ENCODE measurements at places on chromosomes 3 and 15. TPM values are rescaled to one million over a fixed set of nuclear protein-coding genes. Genes with fewer than 3 reads are reported as not detected.

GRCh38 chr15:65832549-65833364, 36.5 kb upstream of the RAB11A start:
- no peaks in the 10 kb centered on the region for H3K27me3 ChIP-seq
- peaks cover 45% of the 10 kb centered on the region for H3K4me1 ChIP-seq
- peak overlapping the region; percentile 81 for H3K27ac ChIP-seq
- DNase-seq = peak; percentile 73

- H3K4me1 ChIP-seq = no peaks in the 10 kb centered on the region
- H3K27ac ChIP-seq = no peak overlapping the region
- no peak for DNase-seq
Observed at GRCh38 chr3:24259901-24260512, 234.6 kb downstream of the THRB start.

DNA sequence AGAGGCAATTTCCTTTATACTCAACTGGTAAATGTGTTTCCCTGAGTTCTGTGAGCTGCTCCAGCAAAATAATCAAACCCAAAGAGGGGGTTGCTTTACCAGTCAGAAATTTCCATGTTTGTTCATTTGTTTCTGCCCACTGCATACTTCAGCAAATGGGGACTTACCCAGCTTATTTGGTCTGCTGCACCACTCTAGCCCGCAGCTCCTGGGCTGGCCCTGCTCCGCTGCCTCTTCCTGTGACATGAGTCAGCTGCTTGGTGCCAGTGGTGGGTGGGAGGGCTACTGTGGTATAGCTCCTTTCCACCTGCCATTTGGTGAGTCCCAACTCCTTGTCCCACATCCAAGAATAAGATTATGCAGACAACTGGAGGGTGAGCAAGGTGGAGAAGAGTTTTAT, 644.2 kb downstream of the MCTP2 start:
- no peak for DNase-seq
- no peaks in the 10 kb centered on the region for H3K36me3 ChIP-seq
- H3K27me3 ChIP-seq = peaks cover 4% of the 10 kb centered on the region
- H3K4me3 ChIP-seq = no peak overlapping the region
- no peaks in the 10 kb centered on the region for H3K4me1 ChIP-seq

DNA sequence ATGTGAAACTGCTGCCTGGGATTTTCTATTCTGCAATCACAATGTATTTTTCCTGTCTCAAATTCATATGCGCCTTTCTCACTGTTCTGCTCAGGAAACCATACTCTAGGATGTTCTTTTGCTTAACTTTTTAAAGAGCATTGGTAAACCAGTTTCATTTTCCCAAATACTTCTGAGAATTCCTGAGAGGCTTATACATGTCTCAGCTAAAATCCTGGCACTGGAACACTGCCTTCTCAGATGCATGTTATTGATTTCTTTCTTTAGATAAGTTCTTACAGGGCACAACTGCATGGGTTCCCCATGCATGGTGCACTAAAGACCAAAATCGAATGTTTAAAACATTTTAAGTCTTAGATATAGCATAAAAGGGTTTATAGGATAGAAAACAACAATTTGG, 178.3 kb upstream of the PLSCR5 start:
- H3K27me3 ChIP-seq = no peaks in the 10 kb centered on the region
- H3K4me3 ChIP-seq = no peak overlapping the region

DNA sequence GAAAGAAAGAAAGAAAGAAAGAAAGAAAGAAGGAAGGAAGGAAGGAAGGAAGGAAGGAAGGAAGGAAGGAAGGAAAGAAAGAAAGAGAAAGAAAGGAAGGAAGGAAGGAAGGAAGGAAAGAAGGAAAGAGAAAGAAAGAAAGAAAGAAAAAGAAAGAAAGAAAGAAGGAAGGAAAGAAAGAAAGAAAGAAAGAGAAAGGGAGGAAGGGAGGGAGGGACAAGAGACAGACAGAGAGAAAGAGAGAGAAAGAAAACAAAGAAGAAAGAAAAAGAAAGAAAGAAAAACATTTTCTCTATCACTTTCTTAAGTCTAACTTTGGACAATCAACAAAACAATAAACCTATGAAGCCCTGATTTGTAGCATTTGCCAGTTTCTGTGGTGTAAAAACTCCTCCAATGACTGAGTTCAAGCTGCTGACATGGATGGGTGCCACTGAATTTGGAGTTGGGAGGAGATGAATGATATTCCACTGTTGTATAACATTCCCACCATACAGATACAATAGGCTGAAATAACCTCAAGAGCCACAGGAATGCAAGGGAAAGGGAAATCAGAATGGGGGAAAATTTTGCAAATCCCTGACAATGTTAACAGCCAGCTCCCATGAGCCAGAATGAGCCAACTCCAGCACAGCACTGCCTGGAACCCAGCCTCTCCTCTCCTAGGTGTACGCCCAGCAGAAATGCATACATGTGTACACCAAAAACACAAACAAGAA, 15.0 kb upstream of the RTP3 start:
- H3K27ac ChIP-seq = no peak overlapping the region
- no peak for DNase-seq
- no peak overlapping the region for H3K4me3 ChIP-seq
- H3K4me1 ChIP-seq = no peaks in the 10 kb centered on the region

DNA sequence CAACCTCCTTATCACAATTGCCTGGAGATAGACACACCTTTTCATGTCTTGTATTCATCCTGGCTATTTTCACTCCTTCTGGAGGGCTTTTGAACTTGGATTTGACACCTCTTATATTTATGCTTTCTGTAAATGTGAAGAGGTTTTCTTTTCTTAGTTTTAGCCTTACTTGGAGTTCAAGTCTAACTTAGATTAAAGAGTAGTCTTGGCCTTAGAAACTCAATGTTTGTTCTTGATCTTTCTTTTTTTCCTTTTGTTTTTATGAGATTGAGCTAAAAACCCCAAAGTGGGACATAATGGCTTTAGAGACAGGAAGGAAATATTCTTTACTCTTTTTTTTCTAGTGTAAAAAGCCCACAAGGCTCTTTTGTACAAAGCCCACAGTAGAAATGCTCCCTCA, 1054.9 kb downstream of the ROBO1 start:
- no peak for DNase-seq
- H3K36me3 ChIP-seq = no peaks in the 10 kb centered on the region
- H3K4me1 ChIP-seq = no peaks in the 10 kb centered on the region
- H3K27ac ChIP-seq = no peak overlapping the region
- H3K4me3 ChIP-seq = no peak overlapping the region

GRCh38 chr3:38164643-38164951, 740 bp upstream of the OXSR1 start:
- H3K36me3 ChIP-seq = peaks cover 7% of the 10 kb centered on the region
- no peaks in the 10 kb centered on the region for H3K27me3 ChIP-seq
- peaks cover 39% of the 10 kb centered on the region for H3K4me1 ChIP-seq
- H3K4me3 ChIP-seq = peak overlapping the region; percentile 93
- no peak for DNase-seq

GRCh38 chr3:178100908-178101307, 435.3 kb upstream of the KCNMB2 start:
- DNase-seq = no peak
- H3K36me3 ChIP-seq = no peaks in the 10 kb centered on the region
- no peak overlapping the region for H3K4me3 ChIP-seq
- no peak overlapping the region for H3K27ac ChIP-seq

- H3K27ac ChIP-seq = no peak overlapping the region
- DNase-seq = no peak
- H3K27me3 ChIP-seq = peaks cover 85% of the 10 kb centered on the region
- peak overlapping the region; percentile 49 for H3K4me3 ChIP-seq
- peaks cover 22% of the 10 kb centered on the region for H3K4me1 ChIP-seq
Observed at GRCh38 chr3:181727341-181728032, 15.8 kb downstream of the SOX2 start.

GRCh38 chr3:141578202-141578973, 91.6 kb downstream of the RASA2 start:
- H3K27me3 ChIP-seq = no peaks in the 10 kb centered on the region
- H3K36me3 ChIP-seq = peaks cover 5% of the 10 kb centered on the region
- no peak for DNase-seq
- no peak overlapping the region for H3K4me3 ChIP-seq

- no peaks in the 10 kb centered on the region for H3K4me1 ChIP-seq
- no peak overlapping the region for H3K27ac ChIP-seq
- no peak overlapping the region for H3K4me3 ChIP-seq
- no peaks in the 10 kb centered on the region for H3K27me3 ChIP-seq
Observed at GRCh38 chr3:31086698-31087097, 192.2 kb upstream of the GADL1 start.

GRCh38 chr3:134567605-134568004, 81.7 kb downstream of the CEP63 start:
- H3K27ac ChIP-seq = no peak overlapping the region
- H3K4me3 ChIP-seq = no peak overlapping the region
- H3K27me3 ChIP-seq = no peaks in the 10 kb centered on the region
- H3K4me1 ChIP-seq = no peaks in the 10 kb centered on the region
- DNase-seq = no peak

GRCh38 chr3:76349715-76350480, 564.5 kb upstream of the ZNF717 start:
- DNase-seq = no peak
- H3K4me3 ChIP-seq = no peak overlapping the region
- H3K27ac ChIP-seq = no peak overlapping the region
- H3K27me3 ChIP-seq = no peaks in the 10 kb centered on the region
- H3K36me3 ChIP-seq = no peaks in the 10 kb centered on the region

GRCh38 chr15:68177742-68178141, 27.4 kb downstream of the CALML4 start:
- no peaks in the 10 kb centered on the region for H3K27me3 ChIP-seq
- no peak for DNase-seq
- H3K27ac ChIP-seq = no peak overlapping the region
- no peak overlapping the region for H3K4me3 ChIP-seq
- peaks cover 4% of the 10 kb centered on the region for H3K4me1 ChIP-seq
- H3K36me3 ChIP-seq = peaks cover 16% of the 10 kb centered on the region

- H3K27ac ChIP-seq = no peak overlapping the region
- H3K4me3 ChIP-seq = no peak overlapping the region
- peaks cover 3% of the 10 kb centered on the region for H3K27me3 ChIP-seq
- peak; percentile 5 for DNase-seq
Observed at GRCh38 chr3:179969525-179969924, 67.2 kb downstream of the PEX5L start.

GRCh38 chr15:91694831-91695210, 158.7 kb upstream of the SLCO3A1 start:
- H3K27me3 ChIP-seq = no peaks in the 10 kb centered on the region
- no peak overlapping the region for H3K27ac ChIP-seq
- no peaks in the 10 kb centered on the region for H3K4me1 ChIP-seq
- no peaks in the 10 kb centered on the region for H3K36me3 ChIP-seq
- no peak for DNase-seq
- no peak overlapping the region for H3K4me3 ChIP-seq

DNA sequence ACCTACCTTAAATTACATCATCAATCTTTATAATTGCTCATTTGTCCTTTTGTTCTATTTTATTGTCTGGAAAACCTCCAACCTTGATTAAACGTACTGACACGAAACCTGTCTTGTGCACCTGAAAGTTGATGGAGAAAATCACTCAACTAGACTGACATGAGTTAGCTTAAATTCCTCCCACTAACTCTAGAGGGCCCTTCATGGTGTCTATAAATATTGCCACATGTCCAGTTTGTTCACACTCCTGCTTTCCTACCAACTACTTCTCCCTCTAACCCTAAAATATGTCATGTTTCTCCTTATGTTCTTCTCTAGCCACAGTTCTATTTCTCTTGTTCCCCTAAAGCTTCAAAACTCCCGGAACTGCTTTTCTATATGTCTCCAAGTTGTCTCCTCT, 59.8 kb upstream of the SGO1 start:
- no peak overlapping the region for H3K27ac ChIP-seq
- H3K27me3 ChIP-seq = no peaks in the 10 kb centered on the region
- DNase-seq = no peak
- H3K4me1 ChIP-seq = no peaks in the 10 kb centered on the region
- H3K36me3 ChIP-seq = no peaks in the 10 kb centered on the region
- H3K4me3 ChIP-seq = no peak overlapping the region

DNA sequence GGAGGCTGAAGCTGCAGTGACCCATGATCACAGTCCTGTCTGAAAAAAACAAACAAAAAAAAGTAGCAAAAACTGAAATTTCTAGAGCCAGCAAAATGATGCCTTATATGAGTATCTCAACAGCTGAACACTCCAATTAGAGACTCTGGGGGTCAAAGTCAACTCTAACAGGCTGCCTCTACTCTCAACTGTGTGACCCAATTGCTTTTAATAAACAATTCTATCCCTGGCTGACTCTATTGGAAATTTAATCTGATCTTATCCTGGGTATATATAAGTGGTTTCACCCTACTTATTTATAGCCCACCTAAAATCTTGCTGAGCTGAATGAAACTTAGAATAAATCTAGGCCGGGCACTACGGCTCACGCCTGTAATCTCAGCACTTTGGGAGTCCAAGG, 29.0 kb downstream of the SMARCC1 start:
- no peak for DNase-seq
- no peaks in the 10 kb centered on the region for H3K4me1 ChIP-seq
- no peak overlapping the region for H3K27ac ChIP-seq
- peaks cover 17% of the 10 kb centered on the region for H3K36me3 ChIP-seq
- no peaks in the 10 kb centered on the region for H3K27me3 ChIP-seq
- no peak overlapping the region for H3K4me3 ChIP-seq

DNA sequence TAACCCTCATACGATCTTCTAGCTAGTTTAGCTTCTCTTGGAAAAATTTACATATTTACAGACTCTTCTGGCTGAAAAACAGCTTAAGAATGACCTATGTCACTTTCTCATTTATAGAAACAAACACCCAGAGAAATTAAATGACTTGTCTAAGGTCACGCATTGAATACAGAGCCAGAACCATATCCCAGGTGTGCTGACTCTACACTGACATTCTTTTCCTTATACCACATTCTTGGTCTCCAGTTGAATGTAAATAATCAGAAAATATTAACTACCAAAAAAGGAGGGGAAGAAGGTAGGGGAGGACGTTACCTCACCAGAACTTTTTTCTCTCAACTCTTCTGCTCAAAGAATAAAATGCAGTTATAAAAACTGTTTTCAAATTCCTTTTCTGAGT, 95.0 kb downstream of the THRB start:
- DNase-seq = no peak
- H3K27me3 ChIP-seq = no peaks in the 10 kb centered on the region
- H3K27ac ChIP-seq = no peak overlapping the region

DNA sequence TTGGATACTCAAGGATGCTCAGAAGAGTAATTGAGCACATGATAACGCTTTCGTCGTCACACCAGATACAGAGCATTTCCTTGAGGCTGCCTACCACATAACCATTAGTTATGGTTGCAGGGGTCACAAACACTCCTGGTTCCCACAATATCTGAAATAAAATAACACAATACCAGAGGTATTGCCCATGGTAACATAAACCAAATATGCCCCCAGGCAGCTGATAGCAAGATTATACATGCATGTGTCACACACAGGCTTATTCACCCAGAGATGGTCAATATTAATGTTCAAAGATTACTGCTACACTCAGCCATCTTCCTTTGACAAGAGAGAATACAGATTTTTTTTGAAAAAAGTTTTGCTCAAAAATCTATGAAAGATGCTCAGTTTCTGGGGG, 7.3 kb downstream of the RPL39L start:
- peaks cover 26% of the 10 kb centered on the region for H3K36me3 ChIP-seq
- H3K4me1 ChIP-seq = peaks cover 42% of the 10 kb centered on the region
- H3K27ac ChIP-seq = no peak overlapping the region
- H3K27me3 ChIP-seq = no peaks in the 10 kb centered on the region
- no peak for DNase-seq

Gene DUOXA1
- total RNA-seq = not detected

Gene CDHR4
- not detected for total RNA-seq

Gene GHSR
- total RNA-seq = not detected

Gene CCDC174
- total RNA-seq = 16.1 TPM

Gene SOX2
- total RNA-seq = not detected

Gene PHLDB2
- total RNA-seq = 1.1 TPM

Gene GOLGA6L10
- total RNA-seq = 1.4 TPM

Gene CNTN4
- not detected for total RNA-seq

Gene EIF2B5
- total RNA-seq = 56.4 TPM

Gene CPLX3
- total RNA-seq = not detected

Gene IMPG2
- total RNA-seq = 0.05 TPM

Gene CD86
- total RNA-seq = not detected

Gene TEX9
- total RNA-seq = 1.1 TPM

Gene KBTBD13
- total RNA-seq = not detected

Gene NR2F2
- total RNA-seq = not detected
